NCI-H526 (cell line): ENCODE measurements at places on chromosomes 13 and 19.

DNA sequence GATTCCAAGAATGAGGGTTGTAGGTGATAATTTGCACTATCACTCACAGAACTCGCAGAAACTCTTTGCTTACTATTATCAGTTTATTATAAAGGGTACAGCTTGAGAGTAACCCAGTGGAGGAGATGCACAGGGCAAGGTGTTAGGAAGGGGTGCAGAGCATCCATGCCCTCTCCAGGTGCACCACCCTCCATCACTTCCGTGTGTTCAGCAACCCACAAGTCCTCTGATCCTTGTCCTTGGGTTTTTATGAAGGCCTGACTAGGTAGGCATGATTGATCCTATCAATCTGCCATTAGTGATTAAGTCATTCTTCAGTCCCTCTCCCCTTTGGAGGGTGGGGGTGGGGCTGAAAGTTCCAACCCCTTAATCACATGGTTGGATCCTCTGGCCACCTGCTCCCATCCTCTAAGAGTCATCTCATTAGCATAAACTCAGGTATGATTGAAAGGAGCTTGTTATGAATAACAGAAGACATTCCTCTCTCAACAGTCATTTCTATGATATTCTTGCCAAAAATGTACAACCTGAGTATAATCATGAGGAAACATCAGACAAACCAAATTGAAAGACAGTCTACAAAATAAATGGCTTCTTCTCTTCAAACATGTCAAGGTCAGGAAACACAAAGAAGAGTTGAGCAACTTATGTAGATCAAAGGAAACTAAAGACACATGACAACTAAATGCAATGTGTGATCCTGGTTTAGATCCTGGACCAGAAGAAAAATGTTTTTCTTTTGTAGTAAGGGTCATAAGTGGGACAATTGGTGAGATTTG lies 225.4 kb downstream of the PCCA start:
- no peak for DNase-seq

DNA sequence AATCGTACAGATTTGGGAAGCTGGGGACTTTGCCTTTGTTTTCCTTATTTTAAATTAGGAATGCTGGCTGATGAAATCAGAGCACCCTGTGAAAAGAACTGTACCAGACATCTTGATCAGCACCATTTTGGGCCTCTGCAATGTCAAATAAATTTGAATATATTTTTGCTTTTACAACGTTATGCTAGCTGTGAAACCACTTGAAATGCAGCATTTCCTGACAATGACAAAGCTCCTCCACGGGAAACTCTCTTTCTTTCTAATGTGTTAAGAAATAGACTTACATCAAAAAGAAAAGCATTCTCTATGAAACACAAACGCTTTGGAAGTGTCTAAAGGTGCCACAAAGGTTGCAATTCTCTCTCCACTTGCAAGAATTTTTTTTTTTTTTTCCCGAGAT lies 47.1 kb upstream of the MAP3K10 start:
- DNase-seq = no peak

DNA sequence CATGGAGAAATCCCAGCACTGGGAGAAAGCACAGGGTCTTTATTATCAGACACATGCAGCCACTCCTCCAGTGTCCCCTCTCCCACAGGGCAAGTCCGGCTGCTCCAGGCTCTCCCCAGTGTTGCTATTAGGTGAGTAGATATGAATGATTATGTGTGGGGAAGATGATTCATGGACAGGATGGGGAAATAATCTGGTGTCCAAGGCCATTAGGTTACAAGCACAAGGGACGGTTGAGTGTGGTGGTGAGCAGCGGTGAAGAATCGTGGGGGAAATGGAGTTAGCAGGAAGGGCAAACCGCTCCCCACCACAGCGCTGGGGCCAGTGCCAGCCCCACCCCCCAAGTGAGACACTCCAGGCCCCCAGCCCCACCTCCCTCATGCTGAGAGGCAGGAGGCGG lies 19.0 kb downstream of the CD177 start:
- DNase-seq = no peak

DNA sequence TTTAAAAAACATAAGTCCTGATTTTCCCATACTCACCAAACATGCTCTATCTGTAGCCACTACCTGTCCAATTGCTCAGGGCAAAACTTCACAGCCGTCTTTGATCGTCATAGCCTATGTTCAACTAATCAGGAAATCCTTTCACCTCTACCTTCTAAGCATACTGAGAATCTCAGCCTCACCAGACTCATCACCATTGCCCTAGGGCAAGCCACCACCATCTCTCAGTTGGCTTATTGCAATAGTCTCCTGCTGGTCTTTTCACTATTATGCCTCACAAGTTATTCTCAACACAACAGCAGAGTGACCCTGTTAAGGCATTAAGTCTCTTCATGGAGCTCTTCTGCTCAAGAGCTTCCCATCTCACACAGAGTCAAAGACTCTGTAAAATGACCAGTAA lies 260.4 kb upstream of the MAB21L1 start:
- DNase-seq = no peak

DNA sequence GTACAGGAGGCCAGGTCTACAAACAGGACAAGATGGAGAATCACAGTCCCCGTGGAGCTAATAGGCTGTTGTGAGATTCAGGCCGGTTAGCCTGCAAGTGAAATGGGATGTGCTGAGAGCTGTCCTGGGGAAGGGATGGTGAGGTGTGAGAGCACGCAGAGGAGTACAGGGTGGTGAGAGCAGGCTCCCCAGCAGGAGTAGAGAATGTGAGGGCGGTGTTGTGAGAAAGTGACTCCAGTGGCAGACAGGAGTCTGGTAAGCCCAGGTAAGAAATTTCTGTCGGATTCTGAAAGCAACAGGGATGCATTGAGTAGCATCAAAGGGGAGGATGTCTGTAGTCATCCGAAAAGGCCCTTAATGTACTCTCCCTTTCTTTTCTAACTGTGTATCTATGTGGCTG lies 50.7 kb upstream of the GPR183 start:
- no peak for DNase-seq

DNA sequence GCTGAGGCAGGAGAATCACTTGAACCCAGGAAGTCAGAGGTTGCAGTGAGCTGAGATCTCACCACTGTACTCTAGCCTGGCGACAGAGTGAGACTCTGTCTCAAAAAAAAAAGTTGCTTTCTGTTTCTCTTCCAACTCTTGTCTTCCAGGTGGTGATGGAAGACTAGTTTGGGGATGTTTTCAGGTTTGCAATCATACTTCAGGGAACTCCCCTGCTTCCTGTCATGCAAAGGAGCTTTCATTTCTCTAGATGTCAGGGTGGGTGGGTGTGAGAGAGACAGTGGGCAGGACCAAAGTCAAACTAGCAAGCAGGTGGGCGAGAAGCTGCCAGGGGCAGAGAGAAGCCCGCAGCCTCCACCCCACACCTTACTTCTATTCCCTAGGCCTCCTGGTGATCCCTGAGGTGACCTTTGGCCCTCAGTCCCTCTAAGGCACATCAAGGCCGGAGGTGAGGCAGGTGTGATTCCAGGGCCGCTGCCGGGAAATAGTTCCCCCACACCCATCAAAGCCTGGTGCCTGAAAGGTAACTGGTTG lies 25.7 kb downstream of the CCNE1 start:
- no peak for DNase-seq

- DNase-seq = no peak
Measured at GRCh38 chr19:1365319-1366269, 18.1 kb upstream of the NDUFS7 start.

DNA sequence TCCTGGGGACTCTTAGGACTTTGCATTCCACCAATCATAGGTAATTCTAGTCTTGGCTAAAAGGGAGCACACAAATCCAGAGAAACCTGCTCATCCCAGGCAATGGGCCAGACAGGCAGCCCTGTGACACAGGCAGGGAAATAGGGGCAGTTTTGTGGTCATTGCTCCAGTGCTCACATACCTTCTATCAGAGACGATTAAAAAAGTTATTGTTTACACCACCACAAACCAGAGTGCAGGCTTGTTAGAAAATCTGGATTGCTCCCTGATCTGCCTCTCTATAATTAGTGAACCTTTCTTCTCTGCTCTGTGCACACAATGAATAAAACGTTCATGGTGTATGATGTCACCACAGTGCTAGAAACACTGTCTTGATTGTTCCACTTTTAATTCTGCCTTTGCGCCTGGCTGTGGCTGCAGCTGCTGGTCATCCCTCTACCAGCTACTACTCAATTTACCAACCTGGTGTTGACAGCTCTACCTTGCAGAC lies 121.6 kb upstream of the SPATA13 start:
- peak; percentile 49 for DNase-seq

- no peak for DNase-seq
Measured at GRCh38 chr13:98542568-98543377, 34.1 kb downstream of the STK24 start.

DNA sequence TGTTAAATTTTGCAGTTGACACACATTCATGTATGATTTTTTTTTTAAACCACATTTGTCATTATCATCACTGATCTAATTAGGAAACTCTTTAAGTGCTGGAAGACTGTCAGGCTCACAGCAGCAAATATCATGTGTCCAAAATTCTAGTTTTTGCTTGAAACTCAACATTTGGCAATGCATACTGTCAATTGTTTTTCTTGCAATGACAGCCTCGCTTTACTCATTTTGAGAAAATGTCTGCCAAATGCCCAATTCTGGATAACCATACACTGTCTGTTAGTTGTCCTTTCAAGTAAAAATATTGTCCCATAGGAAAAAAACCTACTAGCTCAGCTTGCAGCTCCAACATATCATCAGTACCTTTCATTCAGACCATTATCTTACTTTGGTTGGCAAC lies 523.9 kb upstream of the ARGLU1 start:
- no peak for DNase-seq

- peak; percentile 97 for DNase-seq
Measured at GRCh38 chr13:60395971-60396782, 843 bp upstream of the TDRD3 start.

DNA sequence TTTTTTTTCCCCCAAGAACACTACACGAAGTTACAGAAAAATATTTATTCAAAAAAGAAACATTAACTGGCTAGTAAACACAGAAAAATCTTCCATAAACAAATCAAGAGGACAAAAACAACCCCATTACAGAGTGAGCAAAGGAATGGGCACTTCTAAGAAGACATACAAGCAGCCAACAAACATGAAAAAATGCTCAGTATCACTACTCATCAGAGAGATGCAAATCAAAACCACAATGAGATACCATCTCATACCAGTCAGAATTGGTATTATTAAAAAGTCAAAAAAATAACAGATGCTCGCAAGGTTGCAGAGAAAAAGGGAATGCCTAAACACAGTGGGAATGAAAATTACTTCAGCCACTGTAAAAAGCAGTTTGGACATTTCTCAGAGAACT lies 131.7 kb downstream of the UGGT2 start:
- DNase-seq = peak; percentile 49

- DNase-seq = no peak
Measured at GRCh38 chr13:112454648-112455334, 78.6 kb downstream of the SPACA7 start.

GRCh38 chr13:54627646-54628372 lies 1599.2 kb downstream of the OLFM4 start:
- DNase-seq = no peak

DNA sequence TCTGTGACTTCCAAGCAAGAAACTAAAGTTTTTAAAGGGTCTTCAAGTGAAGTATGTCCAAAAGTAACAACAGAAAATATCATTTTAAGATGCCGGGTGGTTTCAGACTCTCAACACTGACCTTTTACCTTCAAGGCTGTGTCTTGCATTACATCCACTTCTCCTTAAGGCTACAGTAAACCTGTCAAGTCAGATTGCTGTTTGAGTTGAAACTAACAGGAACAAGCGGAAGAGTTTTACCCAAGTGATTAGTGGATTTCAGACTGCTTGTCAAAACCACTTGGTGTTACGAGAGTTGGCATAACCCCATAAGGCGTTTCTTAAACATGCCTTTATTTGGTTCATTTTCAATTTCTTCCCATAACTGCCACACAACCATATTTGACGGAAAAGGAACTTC lies 283.1 kb downstream of the DCT start:
- no peak for DNase-seq

- peak; percentile 71 for DNase-seq
Measured at GRCh38 chr19:54114340-54115108, 933 bp downstream of the TFPT start.

DNA sequence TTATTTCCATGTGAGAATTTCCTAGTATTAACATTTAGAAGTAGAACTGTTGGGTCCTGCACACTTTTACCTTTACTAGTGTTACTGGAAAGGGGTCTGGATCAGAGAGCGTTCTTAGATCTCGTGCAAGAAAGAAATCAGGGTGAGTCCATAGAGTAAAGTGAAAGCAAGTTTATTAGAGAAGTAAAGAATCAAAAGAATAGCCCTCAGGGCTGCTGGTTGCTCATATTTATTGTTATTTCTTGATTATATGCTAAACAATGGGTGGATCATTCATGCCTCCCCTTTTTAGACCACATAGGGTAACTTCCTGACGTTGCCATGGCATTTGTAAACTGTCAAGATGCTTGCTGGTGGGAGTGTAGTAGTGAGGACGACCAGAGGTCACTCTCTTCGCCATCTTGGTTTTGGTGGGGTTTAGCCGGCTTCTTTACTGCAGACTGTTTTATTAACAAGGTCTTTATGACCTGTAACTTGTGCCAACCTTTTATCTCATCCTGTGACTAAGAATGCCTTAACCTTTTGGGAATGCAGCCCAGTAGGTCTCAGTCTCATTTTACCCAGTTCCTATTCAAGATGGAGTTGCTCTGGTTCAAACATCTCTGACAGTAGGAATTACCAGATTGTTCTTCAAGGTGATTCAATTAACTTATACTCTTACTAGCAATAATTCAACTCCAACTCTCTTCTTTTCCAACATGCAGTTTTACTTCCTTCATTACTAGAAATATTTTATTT lies 27.4 kb downstream of the NDFIP2 start:
- no peak for DNase-seq

DNA sequence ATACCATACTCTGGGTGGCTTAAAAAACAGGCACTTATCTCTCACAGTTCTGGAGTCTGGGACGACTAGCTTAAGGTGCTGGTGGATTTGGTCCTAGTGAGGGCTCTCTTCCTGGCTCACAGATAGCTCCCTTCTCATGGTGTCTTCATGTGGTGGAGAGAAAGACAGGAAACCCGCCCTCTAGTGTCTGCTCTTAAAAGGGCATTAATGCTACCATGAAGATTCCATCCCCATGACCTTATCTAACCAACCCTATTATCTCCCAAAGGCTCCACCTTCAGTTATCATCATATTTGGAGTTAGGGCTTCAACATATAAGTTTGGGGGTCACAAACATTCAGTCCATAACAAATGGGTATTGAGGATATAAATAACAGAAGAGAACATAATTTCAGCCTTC lies 139.4 kb downstream of the HS6ST3 start:
- DNase-seq = peak; percentile 69

- no peak for DNase-seq
Measured at GRCh38 chr19:5480427-5480836, 25.2 kb downstream of the ZNRF4 start.

DNA sequence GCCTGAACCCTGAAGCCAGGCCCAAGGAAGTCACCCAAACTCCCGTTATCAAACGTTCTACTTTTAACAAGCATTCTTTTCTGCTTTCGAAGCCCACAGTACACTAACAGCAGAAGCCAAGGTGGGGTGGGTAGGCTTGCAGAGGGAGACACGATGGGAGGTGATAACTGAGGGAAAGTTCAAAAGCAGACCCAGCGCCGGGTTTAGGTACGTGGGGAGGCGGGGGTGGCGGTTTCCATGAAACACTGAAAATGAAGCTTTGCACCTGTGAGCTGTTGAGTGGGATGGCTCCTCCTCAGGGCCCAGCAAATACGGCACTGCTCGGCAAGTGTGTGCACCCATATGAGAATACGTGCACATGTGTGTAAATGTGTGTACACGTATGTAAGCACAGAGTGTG lies 49.8 kb downstream of the KLF2 start:
- DNase-seq = no peak
